ENCODE measurements at places on chromosomes 4 and X.

DNA sequence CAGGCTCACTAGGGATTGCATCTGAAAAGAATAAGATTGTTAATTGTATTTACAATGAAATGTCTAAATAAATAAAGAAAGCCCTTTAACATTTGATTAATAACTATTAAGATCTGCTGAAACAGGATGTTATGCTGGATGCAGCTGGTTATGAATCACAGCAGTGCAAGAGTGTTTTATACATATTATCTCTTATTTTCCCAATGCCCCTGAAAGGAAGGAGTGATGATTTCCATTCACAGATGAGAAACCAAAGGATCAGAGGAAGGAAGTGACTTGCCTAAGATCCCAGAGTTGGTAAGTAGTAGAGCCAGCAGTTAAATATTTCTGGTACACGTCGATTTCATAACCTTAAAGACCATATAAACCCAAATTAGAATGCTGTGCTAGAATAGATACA, 76.3 kb upstream of the ARHGAP36 start:
- DNase-seq, result no peak

DNA sequence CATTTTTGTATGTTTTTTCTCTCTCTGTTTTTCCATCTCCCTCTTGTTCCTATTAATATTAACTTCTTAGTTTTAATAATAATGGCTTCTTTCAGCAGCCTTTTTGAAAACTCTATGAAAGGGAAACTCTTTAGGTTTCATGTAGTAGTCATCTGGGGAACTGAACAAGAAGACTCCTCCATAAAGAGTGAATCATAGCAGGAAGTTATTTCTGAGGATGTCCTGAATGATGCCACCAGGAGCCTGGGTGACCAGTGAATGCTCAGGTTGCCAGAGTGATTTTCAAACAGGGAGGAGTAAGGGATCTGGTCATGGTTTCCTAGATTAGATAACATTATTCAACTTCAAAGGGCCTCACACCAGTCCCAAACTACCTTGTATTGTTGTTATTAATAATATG, 212.8 kb upstream of the PDE5A start:
- no peak for DNase-seq

DNA sequence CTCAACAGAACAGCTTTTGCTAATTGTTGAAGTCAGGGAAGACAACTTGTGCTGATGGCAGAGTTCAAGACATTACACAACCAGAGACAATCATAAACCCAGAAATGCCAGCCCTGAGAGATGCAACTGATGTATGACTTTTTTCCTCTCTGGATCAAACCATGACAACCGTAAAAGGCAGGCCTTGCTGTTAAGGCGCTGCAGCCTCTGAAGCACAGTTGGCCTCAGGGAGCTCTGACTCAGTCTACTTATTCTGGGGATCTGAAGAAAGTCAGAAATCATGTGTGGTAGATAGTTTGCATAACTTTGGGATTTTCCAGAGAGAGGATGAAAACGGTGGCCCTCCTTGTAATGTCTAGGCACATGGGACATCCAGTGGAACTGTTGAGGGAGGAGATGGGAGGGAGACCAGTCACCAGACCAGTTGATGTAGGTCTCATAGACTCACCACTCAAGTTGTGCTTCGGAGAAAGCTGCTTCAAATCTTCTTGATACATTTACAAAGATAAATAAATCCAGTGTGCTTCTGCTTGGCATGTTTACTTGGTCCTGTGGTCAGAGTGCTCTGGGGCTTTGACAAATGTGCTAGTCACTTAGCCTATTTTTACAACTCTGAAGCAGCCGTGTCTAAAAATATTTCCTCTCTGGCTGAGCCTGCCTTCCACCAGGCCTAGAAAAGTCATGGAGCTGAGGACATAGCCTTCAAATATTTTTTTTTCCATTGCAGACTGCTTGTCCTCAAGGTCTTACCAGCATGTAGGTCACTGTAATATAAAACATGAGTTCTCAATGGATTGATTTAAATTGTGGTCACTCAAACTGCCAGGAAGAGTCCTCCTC, 7.5 kb downstream of the HADH start:
- no peak for DNase-seq

DNA sequence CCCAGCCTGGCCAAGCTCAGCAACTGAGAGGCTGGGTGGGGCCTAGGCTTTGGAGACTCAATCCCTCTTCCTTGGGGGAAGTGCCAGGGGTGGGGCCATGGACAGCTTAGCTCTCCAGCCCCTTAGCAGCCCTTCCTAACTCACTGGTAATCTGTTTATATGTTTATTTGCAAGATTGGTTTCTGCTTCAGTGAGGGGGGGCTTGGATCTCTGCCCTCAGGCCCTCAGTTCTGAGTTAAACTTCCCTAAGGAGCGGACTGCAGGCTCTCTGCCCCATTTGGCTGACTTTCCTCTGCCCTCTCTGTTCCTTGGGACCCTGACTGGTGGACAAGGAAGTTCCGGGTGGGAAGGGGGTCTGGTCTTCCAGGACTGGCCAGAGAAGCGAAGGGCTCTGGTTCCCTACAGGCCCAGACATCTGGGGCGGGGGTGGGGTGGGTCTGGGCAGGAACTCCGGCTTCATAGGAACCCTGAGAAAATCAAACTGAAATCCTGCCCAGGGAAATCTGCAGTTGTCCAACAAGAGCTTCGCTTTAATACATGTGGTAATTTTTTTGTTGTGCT, 51.4 kb downstream of the NALF2 start:
- no peak for DNase-seq

- no peak for DNase-seq
These were observed 983.7 kb upstream of the LCORL start for GRCh38 chr4:19005211-19005610.

DNA sequence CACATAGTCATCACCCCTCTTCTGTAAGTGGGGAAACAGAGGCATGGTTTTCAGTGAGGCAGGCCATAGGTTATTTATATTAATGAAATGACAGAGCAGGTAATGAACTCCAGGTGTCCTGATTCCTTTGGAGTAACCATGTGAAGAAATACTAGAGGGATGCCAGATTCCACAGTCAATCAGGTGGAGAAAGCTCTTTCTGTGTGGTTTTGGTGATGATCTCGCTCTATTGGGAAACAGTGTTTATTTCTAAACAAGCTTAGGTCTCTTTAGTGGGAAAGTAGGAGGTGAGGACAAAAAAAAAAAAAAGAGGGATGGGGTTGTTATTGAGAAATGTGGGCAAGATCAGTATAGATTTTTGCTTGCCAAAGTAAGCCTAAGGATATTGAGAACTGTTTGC, 12.2 kb downstream of the DOCK11 start:
- DNase-seq, result no peak

DNA sequence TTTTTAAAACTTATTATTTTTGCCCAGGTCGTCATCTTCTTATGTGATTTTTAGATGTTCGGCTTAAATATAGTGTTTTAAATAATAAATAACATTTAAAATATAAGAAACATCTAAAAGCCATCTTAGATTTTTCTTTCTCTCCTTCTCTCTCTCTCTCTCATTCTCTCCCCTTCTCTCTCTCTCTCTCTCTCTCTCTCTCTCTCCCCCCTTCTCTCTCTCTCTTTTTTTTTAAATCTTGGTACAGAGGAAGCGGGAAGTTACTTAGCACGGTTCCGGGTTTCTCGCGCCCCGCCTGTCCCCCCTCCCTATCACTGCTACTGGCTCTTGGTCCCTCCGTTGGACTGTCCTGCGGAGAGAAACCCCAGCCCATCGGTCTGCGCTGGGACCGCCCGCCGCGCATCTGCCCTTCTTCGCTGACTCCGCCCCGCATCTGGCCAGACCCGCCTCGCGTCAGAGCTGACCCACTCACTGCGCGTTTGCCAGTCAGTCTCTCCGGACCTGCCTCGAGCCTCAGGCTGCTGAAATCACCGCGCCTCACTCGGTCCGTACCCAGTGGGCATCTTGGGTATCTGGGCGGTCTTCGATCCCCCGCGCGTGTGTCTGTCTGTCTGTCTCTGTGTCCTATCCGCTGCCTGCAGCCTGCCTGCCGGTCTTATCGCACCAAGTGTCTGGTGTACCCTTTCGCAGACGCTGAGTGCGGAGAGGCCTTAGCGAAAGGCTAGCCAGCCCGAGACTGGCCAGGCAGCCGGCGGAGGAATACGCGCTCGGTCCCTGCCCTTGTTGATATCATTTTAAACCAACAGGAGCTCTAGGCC, at the start of gene PABPC5:
PABPC5 (plus strand) TSS at position 489 of the 818 bp plus-strand sequence. CDS start 739 bp downstream, outside the sequence.
- DNase-seq, result no peak

DNA sequence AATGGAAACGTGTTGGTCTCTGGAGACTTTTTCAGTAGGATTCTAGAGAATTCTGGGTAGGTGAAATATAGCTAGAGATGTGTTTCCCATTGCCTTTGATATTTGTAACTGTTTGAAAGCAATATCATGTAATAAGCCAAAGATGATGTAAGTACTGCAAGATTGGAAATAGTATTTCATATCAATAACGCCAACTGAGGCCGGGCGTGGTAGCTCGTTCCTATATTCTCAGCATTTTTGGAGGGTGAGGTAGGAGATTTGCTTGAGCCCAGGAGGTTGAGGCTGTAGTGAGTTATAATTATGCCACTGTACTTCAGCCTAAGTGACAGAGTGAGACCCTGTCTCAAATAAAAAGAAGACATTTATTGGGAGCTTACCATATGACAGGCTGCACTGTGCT, 9.5 kb downstream of the ADH1A start:
- no peak for DNase-seq

- DNase-seq, result no peak
These were observed 718.5 kb upstream of the PCDH7 start for GRCh38 chr4:30001628-30002027.

All from memory B cell (primary cell).